ENCODE measurements at places on chromosomes 12 and 14. TPM values are rescaled to one million over a fixed set of nuclear protein-coding genes. Genes with fewer than 3 reads are reported as not detected.

DNA sequence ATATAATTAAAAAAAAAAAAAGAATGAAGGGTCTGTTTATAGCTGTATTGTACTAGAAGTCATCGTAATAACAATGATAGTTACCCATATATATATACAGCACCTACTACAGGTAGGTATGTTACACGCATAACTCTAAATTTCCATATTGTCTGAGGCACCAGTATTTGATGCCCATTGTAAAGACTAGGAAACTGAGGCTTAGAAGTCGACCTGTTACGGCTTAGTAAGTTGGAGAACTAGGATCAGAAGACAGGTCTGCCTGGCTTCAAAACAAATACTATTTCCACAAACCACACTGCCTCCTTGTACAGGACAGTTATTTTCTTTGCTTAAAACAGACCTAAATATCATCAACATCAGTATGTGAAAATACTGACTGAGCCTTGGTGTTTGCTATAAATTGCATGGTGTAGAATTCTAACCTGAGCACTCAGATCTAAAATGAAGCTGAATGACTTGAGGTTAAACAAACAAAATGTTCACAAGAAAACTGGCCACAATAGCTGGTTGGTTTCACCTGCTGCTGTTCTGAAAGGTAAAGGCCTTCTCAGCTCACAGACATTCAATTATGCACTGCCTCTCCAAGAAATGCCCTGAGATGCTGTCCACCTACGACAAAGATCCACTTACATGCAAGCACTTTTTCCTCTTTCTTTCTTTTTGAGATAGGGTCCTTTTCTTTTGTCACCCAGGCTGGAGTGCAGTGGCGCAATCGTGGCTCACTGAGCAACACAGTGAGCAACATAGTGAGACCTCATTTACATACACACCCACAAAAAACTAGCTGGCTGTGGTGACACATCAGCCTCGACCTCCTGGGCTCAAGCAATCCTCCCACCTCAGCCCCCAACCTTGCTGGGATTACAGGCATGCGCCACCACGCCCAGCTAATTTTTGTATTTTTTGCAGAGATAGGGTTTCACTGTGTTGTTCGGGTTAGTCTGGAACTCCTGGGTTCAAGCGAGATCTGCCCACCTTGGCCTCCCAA is 35.7 kb downstream of the SSH1 start:
- DNase-seq, result no peak

The CLEC6A gene
- polyA plus RNA-seq, result not detected

- DNase-seq, result no peak
Observed at GRCh38 chr12:24586293-24586692, 362.6 kb downstream of the BCAT1 start.

- no peak for DNase-seq
Observed at GRCh38 chr12:127583041-127583440, 683.9 kb upstream of the TMEM132C start.

The COX14 gene
- polyA plus RNA-seq, result 173 TPM

DNA sequence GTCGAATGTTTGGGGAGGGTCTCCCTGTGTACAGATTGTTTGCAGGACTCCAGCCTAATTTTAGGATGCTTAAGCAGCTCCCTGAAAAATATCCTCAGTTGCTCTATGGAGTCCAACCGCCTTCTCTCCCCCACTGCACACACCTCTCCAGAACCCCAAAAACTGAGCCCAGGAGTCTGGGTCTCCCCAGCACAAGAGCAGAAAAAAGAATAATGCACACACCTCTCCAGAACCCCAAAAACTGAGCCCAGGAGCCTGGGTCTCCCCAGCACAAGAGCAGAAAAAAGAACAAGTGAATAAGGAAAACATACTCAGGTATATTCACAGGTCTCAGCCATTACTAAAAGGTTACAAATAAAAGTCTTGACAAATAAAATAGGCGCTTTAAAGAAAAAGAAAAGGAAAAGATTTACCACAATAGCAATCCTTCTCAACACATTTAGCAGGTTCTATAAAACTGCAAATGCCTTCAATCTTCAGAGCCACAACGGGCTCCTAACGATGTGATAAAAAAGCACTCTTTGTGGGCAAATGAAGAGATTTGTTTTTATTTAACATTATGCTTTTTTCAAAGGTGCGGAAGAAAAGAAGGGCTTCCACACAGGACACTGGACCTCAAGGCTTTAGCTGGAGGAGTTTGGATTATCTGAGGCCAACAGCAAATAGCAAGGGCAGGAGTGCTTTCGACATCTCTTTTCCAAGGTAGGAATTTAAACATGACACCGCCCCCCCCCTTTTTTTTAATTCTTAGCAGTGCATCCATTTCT is 8.2 kb downstream of the BCL11B start:
- DNase-seq, result no peak

DNA sequence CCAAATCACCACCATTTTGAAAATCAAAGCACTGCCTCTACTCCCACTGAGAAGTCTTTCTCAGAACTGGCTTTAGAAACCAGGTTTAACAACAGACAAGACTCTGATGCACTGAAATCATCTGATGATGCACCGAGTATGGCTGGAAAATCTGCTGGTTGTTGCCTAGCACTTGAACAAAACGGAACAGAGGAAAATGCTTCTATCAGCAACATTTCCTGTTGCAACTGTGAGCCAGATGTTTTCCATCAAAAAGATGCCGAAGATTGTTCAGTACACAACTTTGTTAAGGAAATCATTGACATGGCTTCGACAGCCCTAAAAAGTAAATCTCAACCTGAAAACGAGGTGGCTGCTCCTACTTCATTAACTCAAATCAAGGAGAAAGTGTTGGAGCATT is 115.0 kb upstream of the NPAS3 start:
- no peak for DNase-seq

- no peak for DNase-seq
Observed at GRCh38 chr12:50979369-50980052, 27.2 kb downstream of the HIGD1C start.

- no peak for DNase-seq
Observed at GRCh38 chr14:38047195-38047902, 160.4 kb upstream of the SSTR1 start.

The BATF gene
- polyA plus RNA-seq, result 0.70 TPM

The FIGNL2 gene
- polyA plus RNA-seq, result 0.08 TPM

The PLEK2 gene
- 0.05 TPM for polyA plus RNA-seq
